CD4-positive, alpha-beta T cell treated with Interleukin-6 at 100 ng/mL for 8 hours (primary cell): ENCODE measurements at places on chromosomes 1 and 21.

DNA sequence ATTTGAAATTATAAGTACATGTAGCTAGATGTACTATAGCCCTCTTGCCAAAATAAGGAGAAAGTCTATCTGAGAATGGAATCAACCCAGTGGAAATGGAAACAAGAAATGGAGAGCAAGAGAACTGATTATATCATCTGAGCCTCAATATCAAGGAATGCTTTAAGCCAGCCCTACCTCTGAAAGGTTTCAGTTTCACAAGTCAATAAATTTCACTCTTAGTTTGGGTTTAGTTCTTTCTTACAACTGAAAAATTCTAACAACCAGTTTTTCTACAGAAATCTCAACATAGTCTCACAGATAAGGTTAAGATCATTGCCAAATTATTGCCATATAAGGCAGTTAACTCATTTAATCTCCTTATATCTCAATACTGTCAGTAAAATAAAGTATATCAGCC lies 80.0 kb downstream of the EPS15 start:
- no peak for DNase-seq

GRCh38 chr21:33973268-33973667 lies 57.7 kb upstream of the ATP5PO start:
- DNase-seq = no peak

DNA sequence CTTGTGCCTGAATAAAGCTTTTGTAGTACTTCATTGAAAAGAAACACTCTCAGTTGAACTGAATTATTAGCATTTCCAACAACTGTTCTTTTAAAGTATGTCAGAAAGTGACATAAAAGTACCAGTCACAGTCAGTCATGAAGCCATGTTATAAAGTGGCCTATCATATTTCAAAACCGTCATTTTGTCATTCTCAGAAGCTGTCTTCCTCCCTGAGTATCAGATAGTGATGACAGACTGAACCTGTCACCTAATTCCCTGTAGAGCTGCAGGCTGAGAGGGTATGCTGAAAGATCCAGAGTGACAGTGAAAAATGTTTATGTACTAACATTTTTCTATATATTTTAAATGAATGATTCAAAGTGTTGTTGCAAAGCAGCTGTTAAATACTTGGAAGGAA lies 1121.7 kb upstream of the PRMT6 start:
- DNase-seq = no peak

- DNase-seq = no peak
Measured at GRCh38 chr1:73096841-73097240, 814.5 kb upstream of the NEGR1 start.

- no peak for DNase-seq
Measured at GRCh38 chr1:30120245-30121000, 603.0 kb downstream of the MATN1 start.

- DNase-seq = no peak
Measured at GRCh38 chr1:43931711-43932660, 1.6 kb upstream of the ARTN start.

DNA sequence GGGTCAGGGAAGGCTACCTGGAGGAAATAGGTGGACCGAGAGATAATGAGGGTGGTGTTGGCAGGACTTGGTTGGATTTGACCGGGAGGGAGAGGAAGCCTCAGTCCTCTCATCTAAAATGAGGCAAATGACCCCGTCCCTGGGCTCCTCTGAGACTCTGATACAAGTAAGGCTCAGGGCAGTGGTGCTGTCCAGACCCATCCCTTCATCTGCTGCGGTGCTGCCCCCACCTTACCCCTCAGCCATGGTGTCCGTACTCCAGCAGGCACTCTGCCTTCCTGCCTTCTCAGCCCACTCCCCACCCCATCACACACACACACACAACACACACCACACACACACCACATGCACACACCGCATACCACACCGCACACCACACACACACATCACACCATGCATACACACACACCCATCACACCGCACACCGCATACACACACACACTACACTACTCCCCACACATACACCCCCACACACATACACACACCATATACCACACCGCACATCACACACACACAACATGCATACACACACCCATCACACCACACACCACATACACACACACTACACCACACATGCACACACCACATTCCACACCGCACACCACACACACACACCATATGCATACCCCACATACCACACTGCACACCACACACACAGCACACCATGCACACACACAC lies 29.4 kb upstream of the SLC26A9 start:
- no peak for DNase-seq

GRCh38 chr1:109466125-109466451 lies 258 bp upstream of the SYPL2 start:
- no peak for DNase-seq

DNA sequence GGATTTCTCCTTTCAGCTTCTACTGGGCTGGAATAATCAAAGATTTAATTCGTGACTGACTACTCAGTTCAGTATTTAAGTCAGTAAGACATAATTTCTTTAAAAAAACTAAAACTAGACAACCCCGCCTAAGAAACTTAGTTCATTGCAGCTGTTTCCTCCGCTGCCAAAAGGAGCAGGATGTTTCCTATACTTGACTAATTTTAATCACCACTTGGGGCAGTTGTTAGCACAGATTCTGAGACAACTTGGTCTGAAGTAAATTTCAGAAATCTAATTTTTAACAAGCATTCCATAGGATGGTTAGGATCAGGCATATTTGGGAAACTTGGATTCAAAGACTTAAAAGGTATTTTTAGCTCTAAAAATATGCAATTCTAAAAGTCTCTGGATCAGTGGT lies 34.0 kb downstream of the EPRS1 start:
- no peak for DNase-seq

DNA sequence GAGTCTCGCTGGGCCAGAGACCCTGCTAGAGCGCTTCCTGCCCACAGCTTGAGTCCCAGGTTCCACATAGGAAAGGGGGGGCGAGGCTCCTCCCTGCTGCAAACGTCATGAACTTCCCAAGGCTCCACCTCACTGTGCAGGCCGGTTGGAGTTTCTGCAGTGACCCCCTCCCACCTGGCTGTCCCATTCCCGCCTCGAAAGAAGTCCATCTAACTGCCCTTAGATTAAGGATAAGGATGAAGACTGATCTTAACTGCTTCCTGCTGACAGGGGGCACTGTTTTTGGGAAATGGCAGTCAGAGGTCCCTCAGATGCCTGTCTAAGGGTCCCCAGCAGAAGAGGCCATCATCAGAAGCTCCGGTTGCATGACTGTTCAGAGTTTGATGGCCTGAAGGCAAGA lies 62.7 kb downstream of the STUM start:
- no peak for DNase-seq

- no peak for DNase-seq
Measured at GRCh38 chr1:58524353-58524945, 22.1 kb downstream of the OMA1 start.

GRCh38 chr21:39527664-39528381 lies 76.1 kb downstream of the SH3BGR start:
- DNase-seq = no peak

DNA sequence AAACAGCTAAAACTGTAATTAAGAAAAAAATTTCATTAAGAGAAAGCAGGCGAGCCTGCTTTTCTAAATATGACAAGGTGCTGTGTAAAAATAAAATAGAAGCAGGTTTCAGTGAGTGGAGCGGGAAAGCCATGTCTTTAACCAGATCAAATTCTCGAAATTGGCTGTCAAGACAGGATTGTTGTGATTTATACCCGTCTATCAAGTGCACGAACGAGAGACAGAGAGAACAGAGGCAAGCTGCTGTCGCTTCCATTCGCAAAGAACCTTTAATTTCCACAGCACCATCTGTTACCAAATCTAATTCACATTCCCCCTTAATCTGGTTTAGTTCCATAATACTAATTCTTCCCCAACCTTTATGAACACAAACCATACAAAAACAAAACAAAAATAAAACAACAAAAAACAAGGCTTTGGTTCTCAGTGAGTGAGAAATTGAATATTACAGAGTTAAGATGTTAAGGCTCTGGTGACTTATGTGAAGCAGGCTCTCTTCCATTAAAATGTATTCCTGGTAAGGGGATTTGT lies 35.0 kb downstream of the ESRRG start:
- no peak for DNase-seq

DNA sequence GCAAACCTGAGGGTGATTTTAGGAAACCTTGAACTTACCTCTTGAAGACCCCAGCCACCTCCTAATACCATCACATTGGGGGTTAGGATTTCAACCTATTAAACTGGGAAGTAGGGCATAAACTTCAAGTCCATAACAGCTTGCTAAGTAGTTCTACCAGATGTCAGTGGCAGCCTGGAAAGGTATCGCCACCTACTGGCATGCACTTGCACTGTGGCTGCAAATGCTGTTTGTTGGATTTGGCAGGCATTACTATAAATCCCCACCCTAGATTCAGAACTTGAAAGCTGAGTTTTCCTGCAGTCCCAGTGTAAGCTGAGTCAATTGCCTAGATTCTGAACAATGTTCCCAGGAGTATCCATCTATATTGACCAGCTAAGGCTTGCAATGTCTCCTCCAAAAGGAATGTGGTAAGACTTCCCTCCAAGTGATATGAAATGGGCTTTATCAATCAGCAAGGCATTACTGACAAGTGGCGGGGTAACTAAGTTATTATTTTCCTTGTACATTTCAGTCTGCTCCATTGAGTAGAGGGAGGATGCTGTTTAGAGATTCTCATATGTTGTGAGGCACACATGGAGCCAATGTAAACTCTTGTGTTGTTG lies 474.5 kb downstream of the PTPRC start:
- peak; percentile 53 for DNase-seq

DNA sequence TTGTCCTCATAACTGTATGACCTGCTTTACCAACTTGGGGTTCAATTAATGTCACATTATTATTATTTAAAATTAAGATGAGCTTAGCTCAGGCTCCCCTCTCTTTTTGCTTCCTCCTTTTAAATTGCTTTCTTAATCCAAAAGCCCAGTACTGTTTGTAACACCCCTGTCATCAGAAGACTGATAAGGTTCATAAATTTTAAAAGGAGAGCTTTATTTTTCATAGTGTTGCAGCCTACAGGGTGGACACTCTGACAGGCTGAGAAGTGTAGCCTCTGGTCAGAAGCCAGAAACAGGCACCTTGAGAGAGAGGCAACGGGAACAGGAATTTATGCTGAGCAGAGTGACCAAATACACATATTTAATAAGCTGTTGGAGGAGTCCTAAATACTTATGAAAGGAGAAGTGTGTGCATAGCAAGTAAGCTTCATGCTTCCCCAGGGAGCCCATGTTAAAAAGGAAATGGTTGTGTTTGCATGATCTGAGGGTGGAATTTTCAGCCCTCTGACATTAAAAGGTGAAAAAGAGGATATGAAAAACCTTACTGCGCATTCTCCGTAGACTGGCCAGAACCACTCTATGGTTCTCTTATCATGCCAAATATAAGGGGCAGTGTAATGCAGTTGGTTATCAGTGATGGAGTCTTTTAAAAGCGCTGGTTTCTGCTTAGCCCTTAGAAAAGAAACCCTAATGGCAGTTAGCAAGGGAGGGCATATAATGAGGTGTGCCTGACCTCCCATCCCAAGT lies 30.5 kb upstream of the FGGY start:
- DNase-seq = no peak

- no peak for DNase-seq
Measured at GRCh38 chr21:42839271-42840231, 39.8 kb downstream of the WDR4 start.

DNA sequence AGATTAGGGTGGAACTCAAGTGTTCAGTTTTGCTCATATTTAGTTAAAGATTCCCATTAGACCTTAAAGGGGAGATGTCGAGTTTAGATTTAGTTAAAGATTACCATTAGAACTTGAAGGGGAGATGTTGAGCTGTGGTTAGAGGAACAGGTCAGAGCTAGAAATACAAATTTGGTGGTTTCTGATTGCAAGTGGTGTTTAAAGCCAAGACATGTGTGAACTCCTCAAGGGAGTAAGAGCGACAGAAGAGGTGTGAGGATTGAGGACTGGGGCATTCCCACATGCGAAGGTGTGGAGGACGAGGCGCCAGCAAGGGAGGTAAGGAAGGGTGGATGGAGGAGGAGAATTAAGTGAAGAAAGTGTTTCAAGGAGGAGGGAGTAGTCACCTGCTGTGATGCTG lies 168.6 kb downstream of the IER5 start:
- DNase-seq = no peak
